ENCODE measurements at places on chromosomes 6 and 20. TPM values are rescaled to one million over a fixed set of nuclear protein-coding genes. Genes with fewer than 3 reads are reported as not detected.

HAO1 gene
- 0.80 TPM for total RNA-seq

DLGAP4 gene
- 120 TPM for total RNA-seq

FABP7 gene
- 35.6 TPM for total RNA-seq

CTAGE9 gene
- total RNA-seq = not detected

LRRC73 gene
- total RNA-seq = 0.42 TPM

GPSM3 gene
- 5.5 TPM for total RNA-seq

HS3ST5 gene
- total RNA-seq = not detected

MOCS1 gene
- total RNA-seq = 13.8 TPM

XKR7 gene
- not detected for total RNA-seq

FAM217A gene
- total RNA-seq = not detected

FOXC1 gene
- 27.4 TPM for total RNA-seq

TFAP2D gene
- not detected for total RNA-seq

DEFB114 gene
- not detected for total RNA-seq

HEY2 gene
- 0.76 TPM for total RNA-seq

ARFRP1 gene
- 25.0 TPM for total RNA-seq

BCAS4 gene
- 1.1 TPM for total RNA-seq

All from suprapubic skin (tissue), 4 donors.